Renal pelvis (tissue), 12 donors: ENCODE measurements at places on chromosomes 4 and X. TPM values are rescaled to one million over a fixed set of nuclear protein-coding genes. Genes with fewer than 3 reads are reported as not detected.
A peak's percentile ranks its signal among the peaks of the same experiment; 100 is the strongest.

CABS1 gene
- polyA plus RNA-seq = 0.22 TPM

DNA sequence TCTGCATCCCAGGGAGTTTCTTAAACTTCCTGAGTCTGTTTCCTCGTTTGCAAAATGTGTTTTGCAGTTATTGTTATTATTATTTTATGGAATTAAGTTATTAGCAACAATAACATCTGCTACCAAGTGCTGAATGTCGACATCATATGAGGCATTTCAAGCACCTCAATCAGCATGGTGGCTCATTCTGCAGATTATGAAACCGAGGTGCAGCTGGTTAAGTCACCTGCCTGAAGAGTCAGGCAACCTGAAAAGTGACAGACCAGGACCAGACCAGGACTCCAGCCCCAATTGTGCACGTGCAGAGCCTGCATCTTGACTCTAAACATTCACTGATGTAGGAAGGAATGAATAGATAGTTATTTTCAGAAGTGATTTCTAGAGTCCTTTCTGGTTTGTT is 99.8 kb downstream of the AFAP1 start:
- DNase-seq = no peak

- no peak for DNase-seq
These were observed 73.3 kb downstream of the PRPS1 start for GRCh38 chrX:107701493-107702121.

- DNase-seq = no peak
These were observed 261.8 kb downstream of the KLHL13 start for GRCh38 chrX:117854806-117855205.

UGT2B17 gene
- polyA plus RNA-seq = not detected

CXCL11 gene
- 0.33 TPM for polyA plus RNA-seq

DNA sequence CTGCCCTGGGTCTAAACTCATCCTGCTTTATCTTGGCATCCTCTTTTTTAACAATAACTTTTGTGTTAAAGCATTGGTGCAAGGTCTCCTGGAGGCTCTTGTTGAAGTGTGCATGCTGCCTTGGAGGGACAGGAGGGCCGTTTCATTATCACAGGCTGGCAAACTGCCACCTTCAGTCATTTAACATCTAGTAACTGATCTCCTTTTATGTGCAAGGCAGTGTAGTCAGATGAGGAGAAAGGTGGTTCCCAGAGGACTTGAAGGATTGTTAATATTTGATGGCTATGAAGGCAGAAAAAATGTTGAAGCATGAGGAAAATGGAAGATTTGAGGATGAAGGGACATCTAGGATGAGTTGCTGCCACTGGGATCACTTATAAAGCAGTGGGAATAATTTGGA is 439.4 kb downstream of the RAPGEF2 start:
- DNase-seq = no peak

MAML3 gene
- 20.3 TPM for polyA plus RNA-seq

ZCCHC18 gene
- 4.4 TPM for polyA plus RNA-seq

PFKFB1 gene
- 0.65 TPM for polyA plus RNA-seq

DNA sequence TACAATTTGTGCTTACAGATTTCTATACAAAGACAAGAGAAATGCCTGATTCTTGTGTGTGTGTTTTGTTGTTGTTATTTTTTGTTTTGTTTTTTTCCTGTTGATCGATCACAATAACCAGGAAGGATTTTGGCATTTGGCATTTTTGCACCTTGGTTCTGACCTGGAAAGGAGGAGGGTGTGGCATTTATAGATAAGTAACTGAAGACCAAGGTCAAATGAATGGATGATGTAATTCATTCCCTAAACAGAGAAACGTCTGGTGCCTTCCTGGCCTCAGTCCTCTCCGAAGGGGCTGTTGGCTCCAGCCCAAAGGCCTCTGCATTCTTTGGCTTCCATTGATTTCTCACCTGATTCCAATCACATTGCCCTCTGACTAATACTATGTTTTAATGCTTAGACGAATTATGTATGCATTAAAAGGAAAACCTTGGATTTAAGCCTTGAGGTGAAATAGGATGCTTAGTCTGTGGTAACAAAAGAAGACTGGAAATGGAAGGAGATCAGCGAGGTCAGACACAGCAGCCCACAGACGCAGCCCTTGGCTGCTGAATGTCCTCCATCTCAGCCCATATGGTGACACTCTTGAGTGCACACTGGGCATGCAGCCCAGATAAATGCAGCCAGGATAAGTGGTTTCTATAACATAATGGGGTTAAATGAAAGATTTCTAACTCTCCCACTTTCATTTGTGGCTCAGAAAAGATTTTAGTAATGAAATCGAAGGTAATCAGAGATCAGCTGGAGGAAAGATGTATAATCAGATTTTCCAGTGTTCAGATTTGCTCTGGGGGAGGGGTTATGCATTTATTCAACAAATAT is 60.5 kb upstream of the TRIM2 start:
- peak; percentile 53 for DNase-seq
